ENCODE measurements at places on chromosomes 13 and 19. TPM values are rescaled to one million over a fixed set of nuclear protein-coding genes. Genes with fewer than 3 reads are reported as not detected.
A peak's percentile ranks its signal among the peaks of the same experiment; 100 is the strongest.

RDH8 gene
- not detected for total RNA-seq

PEG3 gene
- 33.9 TPM for total RNA-seq

NRTN gene
- total RNA-seq, result 12.2 TPM

GRCh38 chr13:23695711-23696464 lies 125.7 kb downstream of the TNFRSF19 start:
- no peak overlapping the region for H3K27ac ChIP-seq
- no peak for DNase-seq
- no peaks in the 10 kb centered on the region for H3K27me3 ChIP-seq
- H3K36me3 ChIP-seq, result no peaks in the 10 kb centered on the region
- H3K4me3 ChIP-seq, result no peak overlapping the region

GRCh38 chr19:41904118-41904870 lies 21.3 kb downstream of the ARHGEF1 start:
- no peak overlapping the region for H3K27ac ChIP-seq
- DNase-seq, result no peak
- H3K36me3 ChIP-seq, result peaks cover 53% of the 10 kb centered on the region
- no peaks in the 10 kb centered on the region for H3K4me1 ChIP-seq

DNA sequence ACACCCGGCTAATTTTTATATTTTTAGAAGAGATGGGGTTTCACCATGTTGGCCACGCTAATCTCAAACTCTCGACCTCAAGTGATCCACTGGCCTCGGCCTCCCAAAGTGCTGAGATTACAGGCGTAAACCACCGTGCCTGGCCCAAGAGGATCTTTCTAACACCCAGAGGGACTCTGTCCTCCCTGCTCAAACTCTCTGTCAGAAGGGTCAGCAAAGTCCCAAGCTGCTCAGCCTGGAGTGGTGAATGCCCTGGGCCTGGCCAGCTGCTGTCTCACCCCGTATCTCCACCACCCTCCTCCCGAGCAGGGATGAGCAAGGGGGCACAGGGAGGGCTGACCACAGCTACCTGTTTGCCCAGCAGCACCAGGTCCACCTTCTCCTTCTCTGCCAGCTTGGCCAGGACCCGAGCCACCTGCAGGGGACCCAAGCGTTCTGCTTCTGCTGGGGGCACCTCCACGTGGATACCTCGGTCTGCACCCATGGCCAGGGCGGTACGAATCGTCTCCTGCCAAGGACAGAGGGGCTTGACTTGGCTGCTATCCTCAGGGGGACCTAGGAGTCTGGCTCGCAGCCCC lies 10.9 kb upstream of the VSIG10L start:
- DNase-seq, result no peak
- H3K27ac ChIP-seq, result no peak overlapping the region
- peaks cover 38% of the 10 kb centered on the region for H3K36me3 ChIP-seq
- H3K4me1 ChIP-seq, result no peaks in the 10 kb centered on the region
- no peak overlapping the region for H3K4me3 ChIP-seq
- H3K27me3 ChIP-seq, result no peaks in the 10 kb centered on the region

- no peak for DNase-seq
- H3K27ac ChIP-seq, result no peak overlapping the region
- no peak overlapping the region for H3K4me3 ChIP-seq
- H3K4me1 ChIP-seq, result no peaks in the 10 kb centered on the region
Measured at GRCh38 chr19:34555447-34555846, 73.9 kb downstream of the WTIP start.

CPB2 gene
- not detected for total RNA-seq

NLRP5 gene
- not detected for total RNA-seq

DNA sequence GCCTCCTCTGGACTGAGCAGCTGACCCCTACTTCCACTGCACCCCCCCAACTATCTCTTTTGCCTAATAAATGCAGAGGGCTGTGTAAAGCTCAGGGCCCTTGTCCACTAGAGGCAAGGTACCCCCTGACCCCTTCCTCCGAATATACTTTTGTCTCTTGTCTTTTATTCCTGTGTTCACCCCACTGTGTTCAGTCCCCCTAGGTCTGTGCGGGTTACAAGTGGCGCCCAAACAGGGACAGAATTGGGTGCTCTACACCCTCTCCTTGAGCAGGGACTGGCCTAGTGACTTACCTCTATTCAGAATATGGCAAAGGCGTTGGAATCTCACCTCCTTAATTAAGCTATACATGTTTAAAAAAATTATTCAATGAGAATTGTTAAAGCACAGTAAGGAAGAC lies 15.0 kb downstream of the ZNF350 start:
- H3K27ac ChIP-seq, result no peak overlapping the region
- no peaks in the 10 kb centered on the region for H3K27me3 ChIP-seq
- peaks cover 72% of the 10 kb centered on the region for H3K36me3 ChIP-seq
- no peak overlapping the region for H3K4me3 ChIP-seq

CEBPA gene
- total RNA-seq, result 2.9 TPM

TMEM150B gene
- total RNA-seq, result 6.1 TPM

GARIN5A gene
- 7.1 TPM for total RNA-seq

DNA sequence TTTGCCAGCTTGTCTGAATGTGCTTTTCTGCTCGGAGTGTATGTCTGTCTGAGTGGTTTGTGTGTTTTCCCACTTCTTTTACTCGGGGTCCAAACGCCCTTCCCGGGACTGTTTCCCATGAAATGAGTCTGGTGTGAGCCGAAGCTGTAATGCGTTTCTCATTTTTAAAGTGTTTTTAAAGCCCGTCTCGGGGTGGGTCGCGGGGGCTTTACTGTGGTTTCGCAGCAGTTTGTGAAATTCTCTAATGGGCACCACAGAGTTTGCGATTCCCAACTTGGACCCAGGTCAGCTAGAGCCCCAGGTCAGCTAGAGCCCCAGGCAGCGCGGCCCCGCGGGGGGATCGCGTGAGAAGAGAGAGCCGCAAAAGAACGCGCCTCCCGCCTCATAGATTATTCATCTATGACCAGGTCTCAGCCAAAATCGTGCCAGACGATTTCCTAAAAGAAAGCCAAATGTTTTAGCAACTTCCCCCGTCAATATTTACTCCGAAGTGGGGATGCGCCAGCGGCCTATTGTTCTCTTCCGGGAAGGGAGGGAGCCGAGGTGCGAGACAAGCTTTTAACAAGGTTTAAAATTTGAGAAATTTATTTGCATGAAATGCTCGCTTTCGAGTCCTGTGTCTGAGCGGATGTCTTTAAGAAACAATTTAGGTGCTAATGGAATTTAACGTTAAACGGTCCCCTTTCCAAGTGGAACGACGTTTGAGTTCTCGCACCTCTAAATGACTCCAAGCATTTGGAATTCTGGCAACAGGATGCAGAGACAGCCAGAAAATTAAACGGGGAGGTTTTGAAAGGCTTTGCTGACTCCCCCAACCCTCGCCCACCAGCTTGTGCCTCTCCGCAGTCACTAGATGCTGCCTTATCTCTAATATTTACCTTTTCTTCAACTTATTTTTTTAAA lies 2.2 kb downstream of the ZIC2 start:
- H3K36me3 ChIP-seq, result no peaks in the 10 kb centered on the region
- DNase-seq, result no peak
- H3K27me3 ChIP-seq, result peaks cover 99% of the 10 kb centered on the region
- peaks cover 39% of the 10 kb centered on the region for H3K4me1 ChIP-seq

DNA sequence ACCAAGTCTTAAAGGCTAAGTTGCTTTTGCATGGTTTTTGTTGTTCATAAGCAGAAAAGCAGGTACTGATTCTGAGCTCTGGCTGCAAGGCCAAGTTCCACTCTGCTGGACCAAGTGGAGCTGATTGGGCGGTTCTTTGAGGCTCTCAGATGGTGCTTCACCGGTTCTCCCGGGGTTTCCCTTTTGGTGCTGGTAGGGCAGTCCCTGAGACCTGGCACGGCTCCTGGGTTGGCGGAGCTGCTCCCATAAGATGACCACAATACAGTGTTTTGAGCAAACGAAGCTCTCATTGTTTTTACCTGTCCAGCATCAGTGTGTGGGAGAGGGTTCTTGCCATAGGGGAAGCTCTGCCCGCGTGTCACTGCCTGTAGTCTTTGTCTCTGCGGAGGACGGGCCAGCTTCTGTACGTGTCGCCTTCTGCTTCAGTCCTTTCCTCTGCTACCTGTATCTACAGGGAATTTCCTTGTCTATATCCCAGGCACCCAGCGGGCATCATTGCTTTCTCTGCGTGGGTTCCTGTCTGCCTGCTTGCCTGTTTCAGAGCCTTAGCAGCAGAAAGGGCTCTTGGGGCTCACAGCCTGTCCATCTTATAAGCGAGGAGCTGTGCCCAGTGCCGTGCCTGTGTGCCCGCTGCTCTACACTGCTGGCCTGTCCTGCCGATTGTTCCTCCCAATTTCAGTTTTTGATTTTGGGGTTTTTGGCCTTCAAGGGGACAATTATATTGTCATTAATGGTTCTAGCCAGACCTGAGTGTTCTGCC lies 2.3 kb downstream of the U2AF2 start:
- H3K27ac ChIP-seq, result no peak overlapping the region
- H3K4me1 ChIP-seq, result peaks cover 56% of the 10 kb centered on the region
- no peaks in the 10 kb centered on the region for H3K27me3 ChIP-seq
- H3K36me3 ChIP-seq, result peaks cover 15% of the 10 kb centered on the region
- peak overlapping the region; percentile 97 for H3K4me3 ChIP-seq

- H3K36me3 ChIP-seq, result no peaks in the 10 kb centered on the region
- DNase-seq, result no peak
- H3K4me1 ChIP-seq, result no peaks in the 10 kb centered on the region
- no peak overlapping the region for H3K4me3 ChIP-seq
Measured at GRCh38 chr13:93146584-93147297, 79.9 kb upstream of the GPC6 start.

DNA sequence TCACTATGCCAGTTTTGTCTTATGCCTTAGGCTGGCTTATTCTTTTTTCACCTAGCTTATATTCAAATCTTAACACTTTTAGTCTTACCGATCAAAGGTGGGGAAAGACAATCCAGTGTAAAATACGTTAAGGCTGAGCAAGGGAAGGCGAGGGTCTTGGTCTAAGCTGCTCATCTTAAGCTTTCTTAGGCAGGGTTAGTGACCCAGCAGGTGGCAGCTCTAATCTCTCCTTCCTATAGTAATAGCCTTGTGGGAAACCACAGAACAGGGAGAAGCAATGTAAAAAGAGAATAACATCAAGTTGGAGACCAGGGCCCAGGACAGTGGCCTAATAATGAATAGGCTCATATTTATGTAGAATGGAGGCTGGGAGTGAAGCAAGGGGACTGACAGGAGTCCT lies 45.9 kb downstream of the COG3 start:
- H3K27ac ChIP-seq, result no peak overlapping the region
- H3K4me1 ChIP-seq, result no peaks in the 10 kb centered on the region
- no peak for DNase-seq

NR2F6 gene
- 21.6 TPM for total RNA-seq
